ENCODE measurements at places on chromosomes 6 and 20.
A peak's percentile ranks its signal among the peaks of the same experiment; 100 is the strongest.

DNA sequence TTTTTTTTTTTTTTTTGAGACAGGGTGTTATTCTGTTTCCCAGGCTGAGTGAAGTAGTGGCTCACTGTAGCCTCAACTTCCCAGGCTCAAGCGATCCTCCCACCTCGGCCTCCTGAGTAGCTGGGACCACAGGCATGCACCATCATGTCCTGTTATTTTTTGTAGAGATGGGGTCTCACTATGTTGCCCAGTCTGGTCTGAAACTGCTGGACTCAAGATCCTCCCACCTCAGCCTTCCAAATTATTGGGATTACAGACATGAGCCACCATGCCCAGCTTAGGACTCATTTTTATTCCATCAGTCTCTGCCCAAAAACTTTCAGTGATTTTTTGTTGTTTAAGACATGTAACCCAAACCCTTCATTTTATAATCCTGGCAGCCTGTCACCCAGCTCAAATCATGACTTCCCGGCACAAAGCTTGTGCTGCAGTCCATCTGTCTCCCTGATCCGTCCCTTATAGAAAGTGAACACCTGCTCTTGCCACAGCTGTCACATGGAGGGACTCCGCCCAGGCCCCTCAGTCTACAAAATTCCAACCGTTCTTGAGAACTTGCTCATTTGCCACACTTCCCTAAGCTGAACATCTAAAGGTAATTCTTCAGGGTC lies 183.9 kb upstream of the JARID2 start:
- no peak for DNase-seq

GRCh38 chr6:13099771-13100170 lies 228.6 kb downstream of the TBC1D7 start:
- no peak for DNase-seq

- no peak for DNase-seq
These were observed 142.6 kb upstream of the ZNF217 start for GRCh38 chr20:53736122-53736756.

- no peak for DNase-seq
These were observed 17.3 kb downstream of the GGTLC1 start for GRCh38 chr20:23971310-23971709.

DNA sequence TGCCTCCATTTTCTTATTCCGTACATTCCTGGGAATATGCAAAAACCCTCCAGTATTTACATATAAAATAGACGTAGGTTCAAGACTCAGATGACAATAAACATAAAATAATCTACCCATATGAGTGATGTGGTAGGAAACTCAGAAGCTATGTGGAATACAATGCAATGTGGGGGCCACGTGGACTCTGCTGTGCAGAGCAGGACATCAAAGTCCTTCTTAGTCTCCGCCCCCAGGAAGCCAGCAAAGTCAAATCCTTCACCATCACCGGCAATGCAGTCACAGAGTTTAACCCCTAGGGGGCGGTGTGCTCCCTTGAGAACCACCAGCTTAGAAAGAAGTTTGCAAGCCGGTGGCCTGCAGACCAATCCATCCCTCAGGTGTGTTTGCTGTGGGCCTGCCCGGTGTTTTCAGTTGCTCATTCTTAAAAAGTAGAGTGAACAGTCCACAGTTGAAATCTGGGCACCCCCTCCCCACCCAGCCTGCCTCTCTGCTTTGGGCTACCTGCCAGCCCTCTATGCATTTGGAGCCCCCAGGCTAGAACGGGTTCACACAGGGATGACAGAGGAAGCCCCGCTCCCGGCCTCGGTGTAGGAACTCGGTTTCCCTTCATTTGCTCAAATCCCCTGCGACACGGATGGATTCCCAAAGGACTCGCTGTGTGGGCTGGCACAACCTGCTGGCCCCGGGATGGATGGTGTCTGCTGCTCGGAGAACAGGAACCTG lies 59.9 kb downstream of the SULF2 start:
- peak; percentile 81 for DNase-seq

All from right forelimb (tissue), 1 donor.